Stimulated activated CD4-positive, alpha-beta T cell treated with anti-CD3 and anti-CD28 coated beads, Interleukin-1b, Interleukin-23, amount 100 ng/mL, for 1 hour (primary cell): ENCODE measurements at places on chromosomes 6 and 20.

GRCh38 chr20:61978491-61978890 lies 87.2 kb downstream of the TAF4 start:
- no peak for DNase-seq

DNA sequence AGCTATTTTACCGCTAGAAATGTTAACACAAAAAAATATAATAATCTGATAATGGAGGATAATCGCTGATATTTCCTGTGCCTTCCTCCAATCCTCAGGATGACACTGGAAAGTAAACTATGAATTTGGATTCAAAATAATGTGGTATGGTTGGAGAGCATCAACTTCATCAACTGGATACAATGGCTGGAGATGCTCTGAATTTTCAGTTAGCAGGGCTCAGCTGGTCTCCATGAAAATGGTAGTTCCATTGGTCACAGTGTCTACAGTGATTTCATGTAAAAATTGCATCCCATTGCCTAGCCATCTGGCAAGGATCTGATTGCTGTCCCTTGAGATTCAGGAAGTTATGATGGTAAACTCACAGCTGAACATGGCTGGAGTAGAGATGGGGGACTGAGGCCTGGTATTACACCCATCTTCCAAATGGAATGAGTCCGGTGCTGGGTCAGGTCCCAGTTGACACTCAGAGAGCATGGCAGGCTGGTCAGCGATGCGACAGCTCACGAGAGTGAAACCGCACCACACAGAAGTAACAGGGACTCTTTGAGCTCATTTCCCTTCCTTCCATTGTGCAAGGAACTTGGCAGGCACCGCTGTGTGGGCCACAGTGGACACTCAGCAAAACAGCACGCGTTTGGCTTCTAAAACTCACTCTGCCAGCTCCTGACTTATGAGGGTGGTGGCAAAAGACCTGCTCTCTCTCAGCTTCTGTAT lies 142.4 kb upstream of the TNFAIP3 start:
- DNase-seq, result no peak

GRCh38 chr6:128370072-128370471 lies 150.3 kb downstream of the PTPRK start:
- no peak for DNase-seq

GRCh38 chr20:1473246-1474220 lies 6.9 kb upstream of the NSFL1C start:
- DNase-seq, result no peak

GRCh38 chr6:104941729-104942091 lies 15.2 kb upstream of the LIN28B start:
- DNase-seq, result no peak

DNA sequence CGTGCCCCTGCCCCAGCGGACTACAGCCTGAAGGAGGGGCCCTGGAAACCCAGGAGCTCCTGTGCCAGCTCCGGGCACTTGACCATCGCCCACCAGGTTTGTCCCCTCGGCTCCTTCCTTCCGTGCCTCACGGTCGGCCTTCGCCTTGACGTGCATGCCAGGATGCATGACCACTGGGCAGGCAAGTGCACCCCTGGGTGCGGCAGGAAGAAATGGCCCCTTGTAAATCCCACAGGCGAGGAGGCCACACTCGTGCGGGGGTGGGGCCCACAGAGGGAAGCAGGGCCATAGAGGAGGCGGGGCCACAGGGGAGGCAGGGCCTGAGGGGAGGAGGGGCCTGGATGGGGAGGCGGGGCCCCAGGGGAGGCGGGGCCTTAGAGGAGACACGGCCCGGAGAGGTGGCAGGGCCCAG lies 81.7 kb downstream of the YTHDF1 start:
- DNase-seq, result no peak

- no peak for DNase-seq
These were observed 3.1 kb upstream of the TFAP2B start for GRCh38 chr6:50815436-50816114.

DNA sequence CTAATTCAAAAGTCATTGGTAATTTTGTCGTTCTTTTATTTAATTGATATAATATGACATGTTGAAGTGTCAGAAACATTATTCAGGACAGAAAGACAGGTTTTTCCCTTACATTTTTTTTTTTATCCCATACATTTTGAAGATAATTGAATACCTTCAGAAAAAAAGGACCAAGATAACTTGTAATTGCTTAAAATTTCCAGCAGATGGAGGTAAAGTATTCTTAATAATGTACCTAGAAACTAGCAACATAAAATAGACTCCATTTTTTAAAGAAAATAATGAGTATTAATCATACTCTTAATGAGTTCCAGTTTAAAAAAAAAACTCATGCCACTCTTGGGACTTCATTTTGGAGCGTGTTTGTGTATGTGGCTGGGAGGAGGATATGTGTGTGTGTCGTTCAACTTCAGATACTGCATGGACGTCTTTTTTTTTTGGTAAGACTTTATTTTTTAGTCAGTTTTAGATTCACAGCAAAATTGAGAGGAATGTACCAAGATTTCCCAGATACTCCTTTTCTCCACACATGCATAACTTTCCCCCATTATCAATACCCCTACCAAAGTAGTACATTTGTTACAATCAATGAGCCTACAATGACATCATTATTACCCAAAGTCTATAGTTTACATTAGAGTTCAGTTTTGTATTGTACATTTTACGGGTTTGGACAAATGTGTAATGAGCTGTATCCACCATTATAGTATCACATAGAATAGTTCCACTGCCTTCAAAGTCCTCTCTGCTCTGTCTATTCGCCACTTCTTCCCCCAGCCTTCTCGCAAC lies 79.4 kb downstream of the ROS1 start:
- DNase-seq, result no peak

GRCh38 chr6:69994251-69994650 lies 127.9 kb downstream of the COL19A1 start:
- DNase-seq, result no peak

DNA sequence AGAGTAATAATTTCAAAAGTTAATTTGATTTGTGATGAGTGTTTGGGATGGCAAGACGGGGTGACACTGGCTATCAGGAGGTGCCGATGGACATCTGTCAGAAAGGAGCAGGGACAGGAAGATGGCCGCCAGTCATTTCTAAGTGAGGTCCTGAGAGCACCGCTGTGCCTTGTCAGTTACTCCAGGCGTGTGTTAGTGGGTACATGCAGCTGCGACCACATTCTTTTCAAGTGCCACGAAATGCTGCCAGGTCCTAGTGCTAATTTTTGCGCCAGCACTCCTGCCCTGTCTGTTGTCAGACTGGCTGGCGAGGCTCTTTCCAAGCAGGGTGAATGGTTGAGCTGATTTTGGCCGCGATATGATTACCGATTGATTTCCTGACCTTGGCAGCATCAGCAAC lies 64.6 kb upstream of the INSM1 start:
- DNase-seq, result no peak

- no peak for DNase-seq
These were observed 210.3 kb upstream of the TSHZ2 start for GRCh38 chr20:52761867-52762266.
